ENCODE measurements at places on chromosomes 4 and X.

- no peak for DNase-seq
These were observed 86.5 kb downstream of the SH3RF1 start for GRCh38 chr4:169184236-169184635.

- DNase-seq: no peak
These were observed 46.2 kb upstream of the XAGE1B start for GRCh38 chrX:52563105-52563504.

- DNase-seq: no peak
These were observed 611.3 kb upstream of the CPXCR1 start for GRCh38 chrX:88135735-88136134.

DNA sequence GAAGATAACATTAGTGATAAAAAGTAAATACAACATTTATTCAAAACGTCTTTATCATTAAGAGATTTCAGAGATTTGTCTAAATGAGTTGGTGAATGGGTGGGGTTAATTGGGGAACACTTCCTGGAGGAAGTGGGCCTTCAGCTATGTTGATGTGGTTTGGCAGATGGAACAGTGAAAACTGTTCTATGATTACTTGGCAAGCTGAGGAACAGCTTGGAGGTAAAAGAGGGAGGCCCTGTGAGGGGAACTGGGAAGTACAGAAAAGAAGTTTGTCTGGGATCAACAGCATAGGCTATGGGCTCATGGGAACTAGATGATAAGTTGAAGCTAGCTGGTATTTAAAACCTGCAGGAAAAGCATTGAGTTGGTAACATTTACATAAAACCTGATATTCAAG lies 26.0 kb downstream of the OCRL start:
- DNase-seq: no peak

GRCh38 chr4:159390648-159391047 lies 287.8 kb downstream of the RAPGEF2 start:
- no peak for DNase-seq

GRCh38 chr4:20251796-20252655 lies at the start of gene SLIT2:
SLIT2 (plus strand) TSS chr4:20251905; CDS start chr4:20253816, 1,911 bp downstream.
- DNase-seq: no peak

DNA sequence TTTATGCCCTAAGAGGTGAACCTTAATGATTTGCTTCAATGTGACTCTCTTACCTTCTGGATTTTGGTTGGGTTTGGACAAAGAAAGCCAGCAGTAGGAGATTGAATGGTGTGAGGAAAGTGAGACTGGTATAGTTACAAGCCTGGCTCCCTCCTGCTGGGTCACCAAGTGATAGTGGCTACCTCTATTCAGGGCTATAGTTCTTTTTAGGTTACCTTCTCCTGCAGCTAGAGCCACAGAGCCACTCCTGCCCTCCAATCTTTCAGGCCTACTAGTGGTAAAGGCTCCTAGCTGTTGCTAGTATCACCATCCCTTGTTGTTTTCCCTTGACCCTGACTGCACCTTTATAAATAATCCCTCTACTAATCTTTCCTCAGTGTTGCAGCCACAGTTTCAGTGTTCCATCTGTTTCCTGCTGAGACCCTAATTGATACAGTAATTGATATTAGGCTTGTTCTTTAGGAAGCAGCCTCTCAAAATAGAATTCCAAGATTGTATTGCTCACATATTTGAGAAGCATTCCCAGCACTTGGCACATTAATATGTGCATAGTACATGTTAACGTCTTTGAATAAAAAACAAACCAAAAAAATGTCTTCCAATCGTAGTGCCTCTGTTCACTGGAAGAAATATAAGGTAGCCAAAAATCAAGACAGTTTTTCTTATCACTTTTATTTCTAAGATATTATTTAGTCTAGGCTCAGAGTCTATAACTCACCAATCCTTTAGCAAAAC lies 82.3 kb downstream of the SRPX start:
- no peak for DNase-seq

DNA sequence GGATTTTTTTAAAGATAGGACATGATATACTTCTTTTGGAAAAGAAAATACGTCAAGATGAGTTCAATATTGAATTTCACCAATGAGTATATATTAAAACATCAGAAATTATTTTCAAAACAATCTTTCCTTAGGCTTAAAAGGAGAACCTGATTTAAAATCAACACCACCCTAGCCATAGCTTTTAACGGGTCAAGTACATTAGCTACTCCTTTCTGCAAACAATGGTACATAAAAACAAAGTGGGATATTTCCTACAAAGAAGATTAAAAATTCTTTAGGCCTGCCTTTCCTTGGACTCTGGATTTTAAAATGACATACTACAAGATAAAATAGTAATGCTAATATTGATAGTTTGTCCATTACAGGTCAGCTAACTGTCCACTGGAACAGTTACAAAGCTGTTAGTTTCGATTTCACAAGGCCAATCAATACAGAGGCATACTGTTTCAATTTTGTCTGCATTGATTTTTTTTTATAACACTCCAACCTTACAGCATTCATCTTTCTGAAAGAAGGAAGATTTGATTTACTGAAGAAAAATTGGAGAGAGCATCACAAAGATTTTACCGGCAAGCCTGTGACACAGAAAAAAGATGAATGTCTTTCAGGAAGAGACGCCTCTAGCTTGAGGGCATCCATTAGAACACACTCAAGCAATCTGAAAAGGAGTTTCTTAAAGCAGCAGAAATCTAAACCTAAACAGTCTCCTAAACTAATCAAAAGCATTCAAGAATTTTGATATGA lies 97.2 kb downstream of the MAB21L2 start:
- DNase-seq: no peak

- no peak for DNase-seq
These were observed 319.0 kb downstream of the DKK2 start for GRCh38 chr4:106717091-106717490.

GRCh38 chr4:142405695-142406498 lies 440.2 kb downstream of the INPP4B start:
- no peak for DNase-seq

GRCh38 chr4:69750346-69750745 lies 10.1 kb downstream of the SULT1B1 start:
- no peak for DNase-seq

GRCh38 chr4:76995776-76996175 lies 46.2 kb downstream of the SEPTIN11 start:
- DNase-seq: no peak

DNA sequence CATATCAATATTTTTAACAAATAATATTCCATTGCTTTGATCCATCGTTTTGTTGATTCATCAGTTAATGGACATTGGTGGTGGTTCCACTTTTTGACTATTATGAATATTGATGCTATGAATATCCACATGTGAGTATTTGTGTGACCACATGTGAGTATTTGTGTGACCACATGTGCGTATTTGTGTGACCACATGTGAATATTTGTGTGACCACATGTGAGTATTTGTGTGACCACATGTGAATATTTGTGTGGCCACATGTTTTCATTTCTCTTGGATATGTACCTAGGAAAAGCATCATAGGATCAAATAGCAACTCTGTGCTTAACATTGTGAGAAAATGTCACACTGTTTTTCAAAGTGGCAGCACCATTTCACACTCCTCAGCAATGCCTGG lies 433.6 kb upstream of the FRG1 start:
- DNase-seq: no peak

DNA sequence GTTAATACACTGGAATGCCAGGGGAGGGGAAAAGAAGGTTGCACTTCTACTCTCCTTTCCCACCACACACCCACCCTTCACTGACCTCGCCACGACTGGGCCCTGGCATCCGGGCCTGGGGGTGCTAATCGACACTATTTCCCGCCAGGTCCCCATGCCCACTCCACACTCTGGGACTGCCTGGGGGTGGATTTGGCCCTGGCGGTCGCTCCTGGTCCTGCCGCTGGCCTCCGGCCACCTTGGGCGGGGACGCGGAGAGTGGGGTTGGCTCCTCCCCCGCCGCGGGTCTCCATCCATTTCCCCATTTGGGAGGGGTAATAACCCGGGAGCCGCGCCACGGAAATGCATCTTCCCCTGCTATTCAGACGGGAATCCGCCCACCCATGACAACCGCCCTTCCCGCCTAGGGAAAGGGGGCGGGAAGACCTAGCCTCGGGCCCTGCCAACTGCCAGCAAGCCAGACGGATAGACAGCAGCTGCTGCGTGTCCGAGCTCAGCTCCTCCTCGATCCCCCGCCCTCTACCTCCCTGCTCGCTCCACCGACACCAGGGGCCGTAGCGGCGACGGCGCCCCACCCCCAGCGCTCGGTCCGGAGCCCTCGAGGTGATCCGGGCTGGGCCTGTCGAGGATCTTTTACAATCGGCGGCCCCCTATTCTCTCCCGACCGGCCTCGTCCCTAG lies 78.1 kb downstream of the RLIM start:
- DNase-seq: no peak

- no peak for DNase-seq
These were observed 12.9 kb downstream of the DDX53 start for GRCh38 chrX:23012636-23013035.

DNA sequence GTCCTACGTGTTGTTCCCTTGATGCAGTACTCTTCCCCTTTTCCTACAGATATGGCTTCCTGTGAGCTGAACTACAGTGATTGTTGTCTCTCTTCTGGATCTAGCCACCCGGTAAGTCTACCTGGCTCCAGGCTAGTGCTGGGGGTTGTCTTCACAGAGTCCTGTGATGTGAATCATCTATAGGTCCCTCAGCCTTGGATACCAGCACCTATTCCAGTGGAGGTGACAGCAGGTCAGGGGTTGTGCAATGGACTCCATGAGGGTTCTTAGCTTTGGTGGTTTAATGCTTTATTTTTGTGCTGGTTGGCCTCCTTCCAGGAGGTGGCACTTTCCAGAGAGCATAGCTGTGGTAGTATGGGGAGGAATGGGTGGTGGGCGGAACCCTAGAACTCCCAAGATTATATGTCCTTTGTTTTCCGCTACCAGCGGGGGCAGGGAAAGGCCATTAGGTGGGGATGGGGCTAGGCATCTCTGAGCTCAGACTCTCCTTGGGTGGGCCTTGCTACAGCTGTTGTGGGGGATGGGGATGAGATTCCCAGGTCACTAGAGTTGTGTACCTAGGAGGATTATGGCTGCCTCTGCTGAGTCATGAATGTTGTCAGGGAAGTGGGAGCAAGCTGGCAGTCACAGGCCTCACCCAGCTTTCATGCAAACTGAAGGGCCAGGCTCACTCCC lies 121.4 kb upstream of the ANKRD50 start:
- no peak for DNase-seq

DNA sequence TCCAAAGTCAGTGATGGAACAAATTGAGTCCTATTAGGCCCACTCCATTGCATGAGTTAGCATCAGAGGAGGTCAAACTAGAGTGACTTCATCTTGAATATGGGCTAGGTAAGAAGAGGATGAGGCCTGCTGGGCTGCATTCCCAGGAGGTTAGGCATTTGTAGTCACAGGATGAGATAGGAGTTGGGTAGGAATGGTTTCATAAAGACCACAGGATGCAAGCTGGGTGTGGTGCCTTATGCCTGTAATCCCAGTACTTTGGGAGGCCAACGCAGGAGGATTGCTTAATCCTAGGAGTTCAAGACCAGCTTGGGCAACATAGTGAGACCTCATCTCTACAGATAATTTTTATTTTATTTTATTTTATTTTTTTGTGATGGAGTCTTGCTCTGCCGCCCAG lies 26.8 kb downstream of the PDGFRA start:
- no peak for DNase-seq

DNA sequence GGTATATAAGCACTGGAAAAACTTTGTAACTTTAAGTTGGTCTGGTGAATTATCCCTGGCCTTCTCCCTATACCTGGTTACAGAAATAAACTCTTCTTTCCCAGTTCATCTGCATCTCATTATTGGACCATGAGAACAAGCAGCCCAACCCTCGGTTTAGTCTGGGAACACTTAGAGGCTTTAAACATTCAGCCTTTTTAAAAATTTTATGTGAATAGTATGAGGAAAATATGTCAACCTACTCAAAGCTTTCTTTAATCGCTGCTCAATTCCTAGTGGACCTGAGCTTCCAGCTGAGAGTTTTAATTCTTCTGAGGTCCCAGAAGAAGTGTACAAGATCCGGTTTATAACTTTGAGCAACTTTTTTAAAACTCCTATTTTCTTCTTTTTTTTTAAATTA lies 358.6 kb upstream of the NOCT start:
- DNase-seq: no peak
